ENCODE measurements at places on chromosomes 13 and 19.

DNA sequence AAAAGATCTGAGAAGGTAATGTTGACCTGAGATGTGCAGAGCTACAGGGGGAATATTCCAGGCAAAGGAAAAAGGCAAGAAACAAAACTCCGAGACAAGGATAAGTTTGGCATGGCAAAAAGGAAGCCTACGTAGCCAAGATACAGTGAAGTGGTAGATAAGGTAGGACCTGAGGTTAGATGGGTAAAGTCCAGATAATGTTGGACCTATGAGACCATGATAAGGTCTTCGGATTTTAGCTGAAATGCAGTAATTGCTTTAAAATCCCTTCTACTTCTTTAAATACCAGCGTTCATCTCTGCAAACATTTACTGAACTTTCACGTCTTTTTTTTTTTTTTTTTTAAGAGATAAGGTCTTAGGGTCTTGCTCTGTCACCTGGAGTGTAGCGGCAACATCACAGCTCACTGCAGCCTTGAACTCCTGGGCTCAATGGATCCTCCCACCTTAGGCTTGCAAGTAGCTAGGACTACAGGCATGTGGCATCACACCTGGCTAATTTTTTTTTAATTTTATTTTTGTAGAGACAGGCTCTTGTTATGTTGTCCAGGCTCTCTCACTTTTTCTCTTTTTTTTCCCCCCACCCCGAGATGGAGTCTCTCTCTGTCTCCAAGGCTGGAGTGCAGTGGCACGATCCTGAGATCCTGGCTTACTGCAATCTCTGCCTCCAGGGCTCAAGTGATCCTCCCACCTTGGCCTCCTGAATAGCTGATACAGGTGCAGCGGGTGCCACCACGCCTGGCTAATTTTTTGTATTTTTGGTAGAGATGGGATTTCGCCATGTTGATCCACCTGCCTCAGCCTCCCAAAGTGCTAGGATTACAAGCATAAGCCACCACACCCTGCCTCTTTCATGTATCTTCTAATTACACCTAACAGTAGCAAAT is 4.2 kb upstream of the WBP4 start:
- no peak for DNase-seq

DNA sequence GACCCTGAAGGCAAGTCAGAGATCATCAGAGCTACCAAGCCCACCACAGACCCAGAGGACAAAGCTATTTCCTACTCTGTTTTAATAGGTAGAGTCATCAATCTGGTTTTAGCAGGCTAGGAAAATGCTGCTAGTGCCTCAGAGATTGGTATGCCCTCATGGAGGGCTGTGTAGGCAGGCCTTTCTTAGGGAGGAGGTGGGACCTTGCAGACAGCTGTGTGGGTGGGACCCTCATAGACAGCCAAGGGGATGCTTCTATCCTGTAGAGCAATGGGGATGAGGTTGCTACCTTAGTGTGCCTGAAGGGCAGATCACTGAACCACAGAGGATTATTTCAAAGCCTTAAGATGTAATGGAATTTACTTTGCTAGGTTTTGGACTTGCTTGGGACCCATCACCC is 534.9 kb upstream of the KLF12 start:
- DNase-seq = no peak

- no peak for DNase-seq
Measured at GRCh38 chr19:18477042-18477779, 39.3 kb upstream of the ISYNA1 start.

DNA sequence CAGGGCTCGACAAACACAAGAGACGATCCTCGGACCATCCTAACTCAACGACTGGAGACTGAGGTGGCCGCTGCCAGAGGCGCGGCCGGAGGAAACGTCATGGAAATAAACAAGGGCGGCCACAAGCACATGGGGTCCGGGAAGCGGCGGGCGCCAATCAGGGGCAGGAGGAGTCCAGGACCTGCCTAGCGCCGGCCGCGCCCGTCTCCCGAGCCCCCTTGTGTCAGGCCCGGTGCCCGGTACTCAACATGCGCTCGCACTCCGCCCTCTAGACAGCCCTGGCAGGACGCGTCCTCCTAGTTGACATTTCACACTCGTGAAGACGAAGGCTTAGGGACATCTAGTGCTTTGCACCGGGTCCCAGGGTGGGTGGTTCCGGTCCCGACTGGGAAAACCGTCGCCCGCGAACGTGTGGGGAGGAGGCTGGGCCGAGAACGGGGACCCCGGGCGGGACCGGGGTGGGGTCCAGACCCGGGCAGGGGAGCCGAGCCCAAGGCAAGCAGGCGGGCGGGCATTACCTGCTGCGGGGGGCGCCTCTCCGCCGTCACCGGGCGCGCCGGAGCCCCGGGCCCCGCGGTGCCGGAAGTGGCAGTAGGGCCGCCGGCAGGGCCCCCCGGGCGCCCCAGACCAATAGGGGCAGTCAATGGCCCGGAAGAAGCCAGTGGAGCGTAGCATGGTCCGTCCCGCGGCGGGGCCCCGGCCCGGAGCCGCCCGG is 442 bp downstream of the REXO1 start:
- no peak for DNase-seq

DNA sequence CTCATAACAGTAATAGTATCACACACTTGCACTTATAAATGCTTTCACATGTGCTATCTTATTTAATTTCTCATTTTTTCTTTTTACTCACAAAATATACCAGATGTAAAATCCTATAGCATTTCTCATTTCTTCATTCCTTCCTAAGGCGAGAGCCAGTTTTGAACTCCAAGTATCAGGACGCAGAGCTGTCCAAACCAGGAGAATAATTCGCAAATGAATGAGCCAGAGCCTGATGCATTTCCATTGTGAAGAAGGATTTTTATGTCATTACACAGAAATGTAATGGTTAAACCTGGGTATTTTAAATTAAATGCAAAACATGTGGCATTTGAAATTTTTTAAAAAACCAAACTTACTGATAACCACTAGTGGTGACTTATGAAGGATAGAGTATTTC is 244.3 kb downstream of the RGCC start:
- DNase-seq = no peak

DNA sequence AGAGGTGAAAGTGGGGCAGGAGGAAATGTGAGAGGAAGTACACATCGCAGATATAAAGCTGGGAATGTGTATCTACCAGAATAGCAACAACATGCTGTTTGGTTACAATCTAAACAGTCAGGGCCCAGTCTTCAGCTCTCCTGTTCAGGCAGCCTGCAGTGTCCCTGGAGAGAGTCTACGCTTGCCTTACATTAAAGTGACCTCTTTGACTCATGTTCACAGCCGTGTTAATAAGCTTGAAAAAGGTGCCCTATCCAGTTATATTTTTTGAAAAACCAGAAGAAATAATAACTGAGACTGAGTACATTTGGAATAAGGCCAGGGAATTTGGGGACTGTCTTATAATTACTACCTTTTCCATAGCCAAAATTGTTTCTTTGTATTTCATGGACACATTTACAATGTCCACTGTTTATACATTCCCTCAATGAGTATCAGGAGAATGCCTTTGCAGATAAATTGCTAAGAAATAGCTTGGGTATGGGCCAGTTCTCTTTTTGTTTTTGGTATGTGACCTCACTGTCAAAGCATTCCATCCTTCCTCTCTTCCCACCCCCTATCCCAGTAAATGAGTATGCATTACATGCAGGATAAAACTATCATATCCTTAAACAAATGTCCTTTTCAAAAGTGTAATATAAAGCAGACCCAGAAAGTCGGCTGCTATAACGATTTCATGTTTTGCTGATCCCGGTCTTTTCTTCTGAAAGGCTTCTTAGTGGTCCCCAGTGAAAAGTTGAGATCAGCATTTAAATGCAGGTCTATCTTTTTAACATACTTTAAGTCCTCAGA is 82.6 kb downstream of the PCDH9 start:
- DNase-seq = no peak

GRCh38 chr19:50275577-50276368 is 53.4 kb downstream of the KCNC3 start:
- DNase-seq = no peak

- no peak for DNase-seq
Measured at GRCh38 chr19:46515879-46516350, 20.2 kb upstream of the PNMA8B start.

GRCh38 chr13:79674765-79675515 is 194.0 kb downstream of the NDFIP2 start:
- no peak for DNase-seq

DNA sequence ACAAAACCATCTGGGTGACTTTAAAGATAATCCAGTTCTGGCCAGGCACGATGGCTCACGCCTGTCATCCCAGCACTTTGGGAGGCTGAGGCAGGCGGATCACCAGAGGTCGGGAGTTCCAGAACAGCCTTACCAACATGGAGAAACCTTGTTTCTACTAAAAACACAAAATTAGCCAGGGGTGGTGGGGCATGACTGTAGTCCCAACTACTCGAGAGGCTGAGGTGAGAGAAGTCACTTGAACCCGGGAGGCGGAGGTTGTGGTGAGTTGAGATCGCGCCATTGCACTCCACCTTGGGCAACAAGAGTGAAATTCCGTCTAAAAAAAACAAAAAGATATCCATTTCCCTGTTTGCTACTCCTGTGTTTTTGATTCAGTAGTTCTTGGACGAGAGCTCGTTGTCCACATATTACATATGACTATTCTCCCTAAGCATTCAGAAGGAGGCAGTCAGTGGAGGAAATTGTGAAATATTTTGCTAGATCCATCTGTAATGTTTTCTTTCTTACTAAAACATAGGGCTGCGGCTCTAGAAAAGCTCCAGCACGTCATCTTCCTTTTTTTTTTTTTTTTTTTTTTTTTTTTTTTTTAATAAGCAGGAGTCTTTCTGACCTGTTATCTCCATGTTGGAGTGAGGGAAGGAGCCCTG is 33.6 kb downstream of the ZNF701 start:
- no peak for DNase-seq

DNA sequence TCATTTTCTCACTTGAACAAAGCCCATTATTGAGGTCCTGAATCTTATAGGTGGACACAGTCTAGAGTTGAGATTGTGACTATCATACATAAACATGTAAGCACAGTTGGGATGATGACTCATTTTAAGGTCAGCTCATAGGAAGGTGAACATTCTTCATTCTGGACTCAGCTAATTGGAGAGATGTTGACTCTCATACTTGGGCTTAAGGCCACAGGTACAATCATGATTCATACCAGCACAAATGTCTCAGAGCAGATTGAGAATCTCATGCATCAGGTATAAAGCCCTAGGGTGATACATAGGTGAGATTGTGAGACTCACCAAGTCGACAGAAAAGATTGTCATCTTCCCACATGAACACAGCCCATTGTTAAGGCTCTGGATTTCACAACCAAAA is 62.3 kb upstream of the ZNF724 start:
- DNase-seq = no peak

DNA sequence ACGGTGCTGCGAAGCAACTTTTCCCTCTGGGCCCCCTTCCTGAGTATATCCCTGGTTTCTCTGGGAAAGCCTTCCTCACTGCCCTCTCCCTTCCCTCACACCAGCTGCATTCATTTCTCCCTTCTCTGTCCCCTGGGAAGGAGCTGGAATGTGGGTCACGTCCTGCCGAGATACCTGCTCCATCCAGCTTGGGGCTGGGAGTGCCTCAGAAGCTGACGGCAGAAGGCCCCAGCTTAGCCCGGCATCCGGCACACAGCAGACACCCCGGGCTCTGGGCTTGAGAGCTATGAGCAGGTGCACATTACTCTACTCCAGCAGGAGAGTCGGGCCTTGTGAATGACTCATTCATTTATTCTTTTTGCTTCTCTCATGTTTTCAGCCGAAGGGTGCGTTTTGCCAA is 170.6 kb downstream of the TEX29 start:
- DNase-seq = no peak

- no peak for DNase-seq
Measured at GRCh38 chr13:47415048-47415447, 518.2 kb upstream of the HTR2A start.

GRCh38 chr19:47786566-47786965 is 8.1 kb downstream of the SELENOW start:
- DNase-seq = no peak

- no peak for DNase-seq
Measured at GRCh38 chr19:54662730-54663129, at the start of gene LILRB4. Gene LILRB4, plus strand, starts transcription at chr19:54662985. Its CDS starts 49 bp downstream, at chr19:54663034.

GRCh38 chr13:69769608-69770007 is 338.0 kb upstream of the ATXN8OS start:
- DNase-seq = no peak

DNA sequence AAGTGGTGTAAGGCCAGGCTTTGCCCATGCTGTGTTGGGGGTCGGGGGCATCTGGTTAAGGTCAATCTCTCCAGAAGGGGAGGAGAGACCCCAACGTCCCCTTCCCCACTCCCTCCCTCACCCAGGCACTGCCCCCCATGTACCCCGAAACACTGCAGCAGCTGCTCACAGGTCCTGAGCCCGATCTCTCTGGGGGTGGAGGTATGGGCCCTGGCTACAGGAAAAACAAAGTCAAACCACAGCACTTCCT is 10.2 kb downstream of the CAPN12 start:
- no peak for DNase-seq

DNA sequence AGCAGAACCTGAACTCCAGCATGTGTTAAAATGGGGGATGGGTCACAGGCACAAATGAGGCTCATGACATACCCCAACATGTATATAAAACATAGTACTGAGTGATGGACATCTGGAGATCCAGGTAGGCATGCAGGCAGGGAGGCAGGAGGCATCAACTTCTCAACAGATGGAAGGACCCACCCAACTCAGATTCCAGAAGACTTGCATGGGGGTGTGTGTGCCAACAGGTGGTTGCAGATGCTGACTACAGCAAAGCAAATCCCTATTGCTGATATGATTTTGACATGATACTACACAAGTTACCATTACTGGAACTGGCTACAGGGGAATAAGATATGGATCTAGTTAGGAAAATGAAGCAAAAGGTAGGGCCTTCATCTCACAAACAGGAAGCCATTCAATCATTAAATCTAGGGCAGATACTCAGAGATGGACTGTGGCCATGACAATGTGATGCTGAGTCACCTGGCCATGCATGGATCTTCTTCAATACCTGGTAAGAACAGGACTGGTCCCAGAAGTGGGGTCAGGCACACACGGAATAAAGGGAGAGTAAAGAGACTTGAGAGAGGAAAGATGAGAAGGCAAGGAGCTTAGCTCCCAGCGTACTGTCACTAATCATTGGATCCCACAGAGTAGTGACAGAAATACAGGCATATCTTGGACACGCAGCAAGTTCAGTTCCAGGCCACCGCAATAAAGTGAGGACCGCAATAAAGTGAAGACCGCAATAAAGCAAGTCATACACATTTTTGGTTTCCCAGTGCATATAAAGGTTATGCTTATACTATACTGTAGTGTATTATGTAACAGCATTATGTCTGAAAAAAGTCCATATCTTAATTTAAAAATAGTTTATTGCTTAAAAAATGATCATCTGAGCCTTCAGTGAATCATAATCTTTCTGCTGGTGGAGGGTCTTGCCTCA is 91.3 kb downstream of the USP12 start:
- DNase-seq = no peak
